Fibroblast of skin of right biceps (primary cell): ENCODE measurements at places on chromosomes 16 and 17.

- no peak for DNase-seq
Observed at GRCh38 chr16:2904922-2905240, 6.8 kb upstream of the FLYWCH1 start.

GRCh38 chr17:385178-385835, 32.7 kb upstream of the RPH3AL start:
- DNase-seq: peak; percentile 18

- DNase-seq: no peak
Observed at GRCh38 chr16:89300311-89300975, 82.9 kb downstream of the ZNF778 start.

DNA sequence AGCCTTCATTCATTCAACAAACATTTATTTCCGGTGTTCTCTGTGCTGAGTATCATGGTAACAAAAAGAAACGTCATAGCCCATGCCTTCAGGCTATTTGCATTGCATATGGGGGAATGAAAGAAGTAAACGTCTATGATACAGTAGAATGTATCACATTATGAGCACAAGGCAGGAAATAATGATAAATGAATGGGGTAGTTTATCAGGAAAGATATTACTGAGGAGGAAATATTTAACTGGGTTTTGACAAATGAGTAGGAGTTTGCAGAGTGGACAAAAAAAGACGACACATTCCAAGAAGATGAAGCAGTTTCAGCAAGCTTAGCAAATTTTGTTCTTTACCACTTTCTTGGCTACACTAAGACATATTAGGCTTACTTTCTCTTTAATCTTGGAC, 1.3 kb upstream of the KRTAP4-7 start:
- peak; percentile 61 for DNase-seq

GRCh38 chr16:1291576-1291974, 17.9 kb upstream of the UBE2I start:
- no peak for DNase-seq

GRCh38 chr17:10295728-10296343, 77.0 kb downstream of the MYH13 start:
- peak; percentile 75 for DNase-seq

DNA sequence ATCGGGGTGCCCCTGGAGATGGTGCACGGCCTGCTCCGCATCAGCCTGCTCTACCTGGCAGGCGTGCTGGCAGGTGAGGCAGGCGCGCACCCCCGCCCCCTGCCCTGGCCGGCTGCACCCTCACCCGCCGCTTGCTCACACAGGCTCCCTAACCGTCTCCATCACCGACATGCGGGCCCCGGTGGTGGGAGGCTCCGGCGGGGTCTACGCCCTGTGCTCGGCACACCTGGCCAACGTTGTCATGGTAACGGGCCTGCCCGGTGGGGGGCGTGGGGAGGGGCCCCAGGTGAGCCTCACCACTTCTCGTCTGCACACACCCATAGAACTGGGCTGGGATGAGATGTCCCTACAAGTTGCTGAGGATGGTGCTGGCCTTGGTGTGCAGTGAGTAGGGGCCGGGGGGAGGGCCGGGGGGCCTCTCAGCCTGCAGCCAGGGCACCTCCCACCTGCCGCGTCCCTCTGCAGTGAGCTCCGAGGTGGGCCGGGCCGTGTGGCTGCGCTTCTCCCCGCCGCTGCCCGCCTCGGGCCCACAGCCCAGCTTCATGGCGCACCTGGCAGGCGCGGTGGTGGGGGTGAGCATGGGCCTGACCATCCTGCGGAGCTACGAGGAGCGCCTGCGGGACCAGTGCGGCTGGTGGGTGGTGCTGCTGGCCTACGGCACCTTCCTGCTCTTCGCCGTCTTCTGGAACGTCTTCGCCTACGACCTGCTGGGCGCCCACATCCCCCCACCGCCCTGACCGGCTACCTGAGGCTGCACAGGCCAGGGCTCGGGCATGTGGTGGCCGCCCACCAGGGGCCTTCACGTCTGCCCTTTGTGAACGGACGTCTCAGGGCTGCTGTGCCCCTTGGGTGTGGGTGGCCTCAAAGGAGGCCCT, 2.1 kb downstream of the RHBDL1 start:
- no peak for DNase-seq

GRCh38 chr17:28854457-28855335, at the start of gene ERAL1:
ERAL1 (plus strand) TSS chr17:28855016; CDS start chr17:28855035, 19 bp downstream.
- DNase-seq: peak; percentile 87

- DNase-seq: peak; percentile 15
Observed at GRCh38 chr16:72066747-72067146, 3.7 kb downstream of the HPR start.

GRCh38 chr17:80926591-80927250, 64.9 kb upstream of the CHMP6 start:
- no peak for DNase-seq

DNA sequence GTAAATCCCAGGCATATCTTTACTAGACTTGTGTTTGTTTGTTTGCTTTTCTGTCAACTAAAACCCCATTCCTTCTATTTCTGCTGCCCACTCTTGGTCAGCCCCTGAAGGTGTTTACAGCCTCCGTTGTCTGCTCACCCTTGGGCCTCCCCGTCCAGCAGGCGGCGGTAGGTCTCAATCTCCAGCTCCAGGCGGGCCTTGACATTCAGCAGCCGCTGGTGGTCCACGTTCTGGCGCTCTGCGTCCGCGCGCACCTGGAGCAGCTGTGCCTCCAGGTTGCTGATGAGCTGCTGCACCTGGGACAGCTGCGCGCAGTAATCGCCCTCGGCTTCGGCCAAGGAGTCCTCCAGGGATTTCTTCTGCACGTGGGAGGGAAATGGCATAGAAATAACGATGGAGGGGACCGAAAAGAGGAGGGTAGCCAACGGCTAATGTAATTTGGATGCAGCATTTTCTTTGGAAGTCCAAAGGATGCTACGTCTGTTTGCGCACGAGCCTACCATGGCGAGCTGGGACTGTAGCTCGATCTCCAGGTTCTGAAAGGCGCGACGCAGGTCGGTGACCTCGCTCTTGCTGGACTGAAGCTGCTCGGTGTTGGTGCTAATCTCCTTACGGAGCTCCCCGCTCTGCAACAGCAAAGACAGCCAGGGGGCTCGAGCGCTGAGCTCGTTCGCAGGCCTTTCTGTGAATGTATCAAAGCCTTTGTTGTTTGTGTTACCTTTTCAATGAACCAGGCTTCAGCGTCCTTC, 3.9 kb downstream of the KRT12 start:
- DNase-seq: peak; percentile 21

- DNase-seq: no peak
Observed at GRCh38 chr16:54443352-54443751, 156.8 kb upstream of the IRX3 start.

DNA sequence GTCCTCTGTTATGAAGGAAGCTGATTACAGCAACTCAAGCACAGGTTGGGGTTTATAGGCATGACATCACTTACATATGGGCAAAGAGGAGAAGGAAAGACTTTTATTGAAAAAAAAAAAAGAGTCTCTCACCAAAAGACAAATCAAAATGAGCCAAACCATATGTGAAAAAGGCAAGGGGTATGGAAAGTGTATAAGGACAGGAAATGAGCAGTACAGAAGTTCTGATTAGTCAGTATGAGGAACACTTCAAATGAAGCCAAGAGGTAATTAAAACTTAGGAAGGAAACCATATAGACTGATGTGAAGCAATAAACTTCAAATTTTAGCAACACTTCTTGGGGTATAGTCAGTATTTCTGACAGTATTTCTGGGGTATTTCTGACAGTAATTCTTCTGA, 1372.6 kb downstream of the CDH11 start:
- peak; percentile 81 for DNase-seq

GRCh38 chr16:48082516-48082915, 73.3 kb downstream of the ABCC12 start:
- peak; percentile 84 for DNase-seq

DNA sequence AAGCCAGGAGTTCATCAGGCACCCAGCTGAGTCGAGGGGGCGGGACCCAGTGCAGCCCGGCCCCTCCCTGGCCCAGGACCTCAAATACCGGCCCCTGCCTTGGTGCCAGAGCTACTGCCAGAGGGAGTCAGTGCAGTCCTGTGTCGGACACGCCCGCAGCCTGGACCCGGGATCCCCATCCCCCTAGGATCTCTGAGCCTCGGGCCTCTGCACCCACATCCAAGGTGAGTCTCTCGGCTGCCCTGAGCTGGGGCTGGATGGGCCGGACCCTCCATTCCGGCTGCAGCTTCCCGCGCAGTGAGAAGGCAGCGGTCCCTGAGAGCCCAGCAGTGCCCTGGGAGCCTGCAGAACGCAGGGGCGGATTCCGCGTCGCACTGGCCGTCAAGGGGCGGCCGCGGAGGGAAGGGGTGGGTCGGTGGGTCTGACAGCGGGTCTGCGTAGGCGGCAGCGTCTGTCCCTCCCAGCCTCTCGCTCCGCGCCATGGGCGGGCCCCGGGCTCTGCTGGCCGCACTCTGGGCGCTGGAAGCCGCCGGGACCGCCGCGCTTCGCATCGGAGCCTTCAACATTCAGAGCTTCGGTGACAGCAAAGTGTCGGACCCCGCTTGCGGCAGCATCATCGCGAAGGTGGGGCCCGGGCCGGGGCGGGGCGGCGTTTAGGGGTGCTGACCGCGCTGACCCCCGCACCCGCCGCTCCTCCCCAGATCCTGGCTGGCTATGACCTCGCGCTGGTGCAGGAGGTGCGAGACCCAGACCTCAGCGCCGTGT, at the start of gene DNASE1L2:
TSS of gene DNASE1L2 (plus strand) at position 108 of the 765 bp plus-strand sequence. CDS start at position 481, 373 bp downstream.
- no peak for DNase-seq

GRCh38 chr17:4851084-4851483, 17.9 kb downstream of the MINK1 start:
- no peak for DNase-seq

GRCh38 chr16:11980136-11980844, 3.8 kb downstream of the SNX29 start:
- no peak for DNase-seq

- no peak for DNase-seq
Observed at GRCh38 chr17:9269350-9270035, 248.2 kb downstream of the NTN1 start.

DNA sequence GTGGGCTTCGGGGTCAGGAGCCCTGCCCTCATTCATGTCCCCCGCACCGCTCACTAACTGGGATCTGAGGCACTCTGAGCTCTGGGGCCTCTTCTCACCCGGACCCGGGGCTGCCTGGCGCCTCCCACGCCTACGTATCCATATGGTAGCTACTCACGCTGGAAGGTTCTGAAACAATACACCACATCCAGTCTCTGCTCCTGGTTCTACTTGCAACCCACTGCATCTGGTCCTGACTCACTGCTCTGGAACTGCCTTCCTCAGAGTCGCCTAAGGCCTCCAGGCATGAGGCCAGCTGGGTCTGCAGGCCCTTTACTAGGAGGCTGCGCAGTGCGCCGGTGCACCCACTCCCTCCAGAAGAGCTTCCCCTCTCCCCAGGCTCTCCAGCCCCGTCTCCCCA, 18.1 kb downstream of the USP36 start:
- peak; percentile 74 for DNase-seq

DNA sequence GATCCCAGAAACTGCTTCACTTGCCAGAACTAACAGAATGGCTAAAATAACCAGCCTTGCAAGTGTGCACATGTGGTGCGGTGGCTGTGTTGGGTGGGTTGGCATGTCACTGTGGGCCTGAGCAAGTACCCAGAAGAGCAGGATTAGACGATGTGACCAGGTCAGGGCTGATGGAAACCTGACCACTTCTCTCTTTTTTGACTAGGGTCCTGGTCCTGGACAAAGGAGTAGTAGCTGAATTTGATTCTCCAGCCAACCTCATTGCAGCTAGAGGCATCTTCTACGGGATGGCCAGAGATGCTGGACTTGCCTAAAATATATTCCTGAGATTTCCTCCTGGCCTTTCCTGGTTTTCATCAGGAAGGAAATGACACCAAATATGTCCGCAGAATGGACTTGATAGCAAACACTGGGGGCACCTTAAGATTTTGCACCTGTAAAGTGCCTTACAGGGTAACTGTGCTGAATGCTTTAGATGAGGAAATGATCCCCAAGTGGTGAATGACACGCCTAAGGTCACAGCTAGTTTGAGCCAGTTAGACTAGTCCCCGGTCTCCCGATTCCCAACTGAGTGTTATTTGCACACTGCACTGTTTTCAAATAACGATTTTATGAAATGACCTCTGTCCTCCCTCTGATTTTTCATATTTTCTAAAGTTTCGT, 16.7 kb downstream of the ANKRD40 start:
- no peak for DNase-seq

- no peak for DNase-seq
Observed at GRCh38 chr16:28082624-28083023, 19.1 kb upstream of the GSG1L start.

- no peak for DNase-seq
Observed at GRCh38 chr17:49739641-49740271, 24.2 kb downstream of the FAM117A start.

- no peak for DNase-seq
Observed at GRCh38 chr17:54945671-54946070, 22.8 kb downstream of the COX11 start.

GRCh38 chr16:82045465-82045864, 10.4 kb downstream of the HSD17B2 start:
- no peak for DNase-seq

- no peak for DNase-seq
Observed at GRCh38 chr17:79648181-79648831, 37.5 kb upstream of the RBFOX3 start.

- DNase-seq: no peak
Observed at GRCh38 chr16:86012221-86012620, 113.3 kb downstream of the IRF8 start.

- DNase-seq: no peak
Observed at GRCh38 chr17:17505610-17506171, 9.5 kb upstream of the RASD1 start.

GRCh38 chr17:12727076-12727760, 61.5 kb downstream of the MYOCD start:
- DNase-seq: peak; percentile 30

GRCh38 chr16:57621521-57622271, 6.7 kb upstream of the ADGRG1 start:
- no peak for DNase-seq

DNA sequence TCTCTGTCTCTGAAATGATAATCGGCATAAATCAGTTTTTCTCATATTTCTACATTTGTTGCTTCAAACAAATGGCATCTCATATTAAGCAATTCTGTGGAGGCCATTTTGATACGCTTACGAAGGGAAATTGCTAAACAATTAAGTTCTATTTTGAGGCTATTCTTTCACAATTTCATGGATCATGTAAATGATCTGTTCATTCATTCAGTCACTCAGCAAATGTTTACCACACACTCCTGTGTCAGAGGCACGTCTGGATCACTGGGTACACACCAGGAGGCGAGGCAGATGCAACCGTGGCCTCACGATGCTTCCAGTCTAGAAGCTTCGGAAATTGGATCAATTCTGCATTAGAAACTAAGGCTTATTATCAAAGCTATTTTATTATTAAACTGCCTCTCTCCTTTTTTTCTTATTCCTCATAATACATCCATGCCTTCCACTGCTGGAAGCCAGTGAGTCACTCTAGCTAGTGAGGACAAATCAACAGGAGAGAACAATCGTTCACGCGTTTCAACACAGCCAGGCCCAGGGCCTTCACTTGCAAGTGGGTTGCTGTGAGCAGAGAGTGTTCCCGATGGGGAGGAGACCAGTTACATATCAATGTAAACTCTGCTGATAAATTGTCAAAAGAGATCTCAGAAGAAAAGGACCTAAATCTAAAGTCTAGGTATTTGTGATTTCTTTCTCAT, 11.3 kb upstream of the SLC39A11 start:
- no peak for DNase-seq

- no peak for DNase-seq
Observed at GRCh38 chr17:64978138-64978537, 58.9 kb upstream of the LRRC37A3 start.
